ENCODE measurements at places on chromosomes 2 and 18.
A peak's percentile ranks its signal among the peaks of the same experiment; 100 is the strongest.

GRCh38 chr2:42744545-42745082, 19.3 kb downstream of the OXER1 start:
- DNase-seq: no peak

GRCh38 chr2:30931841-30932407, 124.7 kb upstream of the CAPN13 start:
- DNase-seq: no peak

- no peak for DNase-seq
Observed at GRCh38 chr2:8374782-8375181, 307.1 kb upstream of the ID2 start.

DNA sequence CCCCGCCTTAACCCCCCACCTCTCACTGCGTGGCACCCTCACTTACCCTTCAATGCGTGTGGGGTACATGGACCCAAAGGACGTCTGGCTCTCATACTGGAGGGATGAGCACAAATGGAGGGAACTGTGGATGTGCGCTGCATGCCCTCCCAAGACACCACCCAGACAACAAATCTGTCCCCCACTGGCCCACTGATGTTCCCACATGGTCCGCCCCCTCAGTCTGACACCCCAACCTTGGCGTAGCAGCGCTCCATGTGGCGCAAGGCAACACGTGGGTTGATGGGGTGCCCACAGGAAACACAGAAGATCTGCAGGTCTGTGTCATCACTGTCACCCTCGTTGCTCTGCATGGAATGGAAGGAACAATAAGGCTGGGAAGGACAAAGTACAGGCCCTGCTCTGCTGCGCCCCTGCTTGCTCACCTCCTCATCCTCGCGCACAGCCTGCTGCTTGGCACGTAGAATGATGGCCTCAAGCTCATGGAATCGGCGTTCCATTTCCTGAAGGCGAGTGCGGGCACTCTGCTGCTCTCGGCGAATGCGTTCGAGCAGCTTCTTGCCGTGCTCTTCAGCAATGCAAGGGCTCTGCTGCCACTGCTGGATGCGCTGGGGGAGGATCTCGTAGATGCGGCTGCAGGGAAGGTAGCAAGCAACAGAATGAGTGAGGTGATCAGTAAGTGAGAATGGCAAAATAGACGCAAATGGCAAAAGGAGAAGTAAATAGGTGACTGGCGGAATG, 2.3 kb upstream of the MBD1 start:
- DNase-seq: no peak

GRCh38 chr18:468955-469790, 31.3 kb downstream of the COLEC12 start:
- no peak for DNase-seq

GRCh38 chr2:240211096-240211495, 70.6 kb upstream of the OTOS start:
- DNase-seq: no peak

DNA sequence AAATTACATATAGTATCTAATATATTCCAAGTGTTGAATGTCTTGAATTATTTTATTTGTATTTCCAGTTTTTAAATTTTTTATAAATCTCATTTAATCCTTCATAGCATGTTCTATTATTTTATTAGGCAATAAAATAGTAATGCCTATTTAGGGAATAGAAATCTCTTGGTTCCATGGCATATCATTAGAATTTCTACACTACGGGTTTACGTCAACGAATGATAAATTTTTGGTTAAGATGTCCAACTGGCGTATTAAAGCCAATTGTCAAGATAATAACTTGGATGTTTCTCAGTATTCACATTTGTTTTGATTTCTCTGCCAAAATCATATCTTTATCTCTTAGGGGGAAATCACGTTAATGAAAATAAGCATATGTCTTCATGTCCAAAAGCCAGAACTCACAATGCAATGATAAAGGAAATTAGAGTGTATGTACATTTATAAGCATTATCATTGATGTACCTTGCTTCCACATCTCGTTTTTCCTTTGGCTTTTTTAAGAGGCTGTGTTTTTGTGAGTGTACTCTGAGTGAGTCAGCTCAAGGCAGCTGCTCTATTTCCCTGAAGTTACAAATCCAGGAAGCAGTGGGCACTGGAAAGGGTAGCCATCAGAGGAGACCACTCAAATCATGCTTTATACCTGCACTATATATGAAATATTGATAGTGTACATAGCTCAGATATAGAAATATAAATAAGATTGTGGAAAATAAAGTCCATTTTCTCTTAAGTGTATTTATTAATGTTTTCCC, 115.8 kb upstream of the PDE1A start:
- DNase-seq: no peak

DNA sequence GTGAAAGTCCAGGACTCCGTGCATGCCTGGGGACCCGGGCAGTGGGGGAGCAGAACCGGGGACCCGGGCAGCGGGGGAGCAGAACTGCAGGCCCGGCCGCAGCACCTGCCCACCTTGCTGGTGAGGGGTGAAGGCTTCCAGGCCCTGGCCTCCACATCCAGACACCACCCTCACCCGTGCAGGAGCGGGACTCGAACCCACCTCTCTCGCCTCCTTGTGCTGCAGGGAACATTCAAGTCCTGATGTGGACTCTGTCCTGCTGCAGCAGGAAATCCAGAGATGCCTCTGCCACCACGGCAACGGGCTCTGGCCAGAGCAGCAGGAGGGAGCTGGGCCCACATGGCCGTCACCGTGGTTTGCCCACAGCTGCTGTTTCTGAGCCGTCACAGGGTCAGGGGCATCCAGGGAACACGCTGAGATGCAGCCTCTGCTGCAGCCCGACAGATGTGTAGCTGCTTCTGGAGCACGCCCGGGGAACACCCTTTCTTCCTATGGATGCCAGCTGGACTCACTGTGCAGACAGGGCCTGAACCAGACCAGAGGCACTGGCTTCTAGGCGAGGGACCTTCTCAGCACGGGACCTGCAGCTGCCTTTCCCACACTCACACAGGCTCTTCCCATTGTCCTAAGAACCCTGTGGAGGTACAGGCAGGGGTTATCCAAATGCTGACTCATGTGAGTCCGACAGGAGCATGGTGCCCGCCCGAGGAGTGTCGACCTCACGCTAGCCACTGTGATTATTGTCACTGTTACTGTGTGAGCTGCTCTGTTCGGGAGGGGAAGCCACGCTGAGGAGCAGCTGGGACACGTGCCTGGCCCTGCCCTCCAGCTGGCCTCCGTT, 89.2 kb upstream of the CTDP1 start:
- no peak for DNase-seq

- no peak for DNase-seq
Observed at GRCh38 chr18:42922363-42922762, 193.1 kb downstream of the RIT2 start.

- DNase-seq: no peak
Observed at GRCh38 chr18:48488388-48488850, 50.4 kb upstream of the CTIF start.

- DNase-seq: no peak
Observed at GRCh38 chr18:45106331-45106774, 425.7 kb downstream of the SETBP1 start.

DNA sequence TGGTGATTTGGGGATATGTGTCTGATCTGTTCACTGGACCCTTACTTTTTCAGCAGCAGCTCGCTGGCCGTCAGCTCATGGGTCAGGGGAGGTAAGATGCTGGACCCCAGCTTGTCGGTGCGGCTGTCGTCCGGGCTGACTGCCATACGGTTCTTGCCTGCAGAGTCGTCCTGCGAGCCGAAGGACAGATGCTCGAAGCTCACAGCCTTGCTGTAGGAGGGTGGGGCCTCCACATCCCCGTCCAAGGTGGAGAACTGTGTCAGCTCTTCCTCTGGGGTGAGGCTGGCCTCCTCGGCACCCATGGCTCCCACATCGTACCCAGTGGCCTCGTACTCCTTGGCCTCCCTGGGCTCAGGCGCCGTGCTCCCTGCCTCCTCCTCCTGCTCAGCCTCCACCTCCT, 179.5 kb downstream of the NAPG start:
- no peak for DNase-seq

GRCh38 chr18:9788140-9788539, 80.0 kb downstream of the RAB31 start:
- no peak for DNase-seq

GRCh38 chr2:133606616-133607015, 38.4 kb upstream of the NCKAP5 start:
- no peak for DNase-seq

GRCh38 chr2:176653479-176654443, 384.5 kb downstream of the MTX2 start:
- DNase-seq: no peak

- DNase-seq: peak; percentile 49
Observed at GRCh38 chr2:97718051-97718882, 4.9 kb downstream of the ZAP70 start.

GRCh38 chr2:214543386-214543955, 132.6 kb downstream of the VWC2L start:
- DNase-seq: no peak

DNA sequence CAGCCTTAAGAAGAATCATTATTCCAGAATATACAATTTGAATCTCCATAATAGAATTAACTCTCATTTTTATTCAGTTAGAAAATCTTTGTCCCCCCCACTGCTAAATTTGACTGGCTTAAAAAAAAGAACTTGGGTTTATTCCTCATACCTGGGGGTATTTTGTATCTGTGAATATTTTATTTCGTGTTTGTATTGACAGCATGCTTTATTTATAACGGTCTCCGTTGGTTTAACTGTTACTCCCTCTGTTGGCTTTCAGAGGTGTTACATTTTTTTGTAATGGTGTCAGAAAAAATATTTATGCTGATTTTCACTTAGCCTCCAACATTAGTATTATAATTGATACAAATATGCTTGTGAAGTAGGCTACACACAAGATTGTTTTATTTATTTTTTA, 109.1 kb downstream of the HAUS1 start:
- DNase-seq: no peak

GRCh38 chr2:69931832-69932595, 17.1 kb downstream of the MXD1 start:
- DNase-seq: no peak

- DNase-seq: no peak
Observed at GRCh38 chr2:171086352-171087290, 74.1 kb downstream of the TLK1 start.

GRCh38 chr18:23053776-23054457, 81.4 kb upstream of the CABLES1 start:
- no peak for DNase-seq

DNA sequence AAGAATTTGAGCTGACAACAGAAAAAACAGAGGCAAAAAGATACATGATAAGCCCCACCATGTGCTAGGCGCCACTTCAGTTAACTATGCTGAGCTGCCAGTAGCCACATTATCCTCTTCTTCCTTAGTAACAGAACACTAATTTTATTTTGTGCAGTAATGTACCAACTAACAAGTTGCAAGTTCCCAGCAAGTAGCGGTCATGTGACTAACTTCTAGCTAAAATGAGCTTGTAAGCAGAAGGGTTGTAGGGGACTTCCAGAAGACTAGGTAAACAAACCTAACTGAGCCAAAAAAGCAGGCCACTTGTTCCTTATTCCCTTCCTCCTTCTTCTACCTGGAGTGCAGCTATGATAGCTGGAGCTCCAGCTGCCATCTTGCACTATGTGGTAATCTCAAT, 75.5 kb downstream of the DTNB start:
- no peak for DNase-seq

DNA sequence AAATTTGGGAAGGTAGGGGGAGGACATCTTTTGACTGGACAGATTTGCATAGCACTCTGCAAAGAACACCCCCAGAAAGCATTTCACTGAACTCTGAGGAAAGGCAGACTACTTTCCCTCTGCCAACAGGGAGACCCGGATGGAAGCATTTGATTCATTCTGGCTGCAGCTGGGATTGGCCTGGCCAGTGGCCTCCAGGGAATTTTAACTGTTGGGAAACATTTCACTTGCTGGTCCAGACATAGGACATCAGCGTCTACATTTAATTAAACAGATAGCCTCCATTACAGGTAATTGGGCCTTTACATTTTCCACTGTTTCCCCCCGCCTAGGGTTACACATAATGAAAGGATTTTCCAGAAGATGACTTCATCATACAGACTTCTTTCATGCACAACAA, 92.8 kb downstream of the MARCHF4 start:
- DNase-seq: no peak

GRCh38 chr2:129794540-129794939, 184.9 kb upstream of the RAB6C start:
- no peak for DNase-seq

GRCh38 chr2:11692966-11693521, 23.0 kb upstream of the NTSR2 start:
- DNase-seq: peak; percentile 13

DNA sequence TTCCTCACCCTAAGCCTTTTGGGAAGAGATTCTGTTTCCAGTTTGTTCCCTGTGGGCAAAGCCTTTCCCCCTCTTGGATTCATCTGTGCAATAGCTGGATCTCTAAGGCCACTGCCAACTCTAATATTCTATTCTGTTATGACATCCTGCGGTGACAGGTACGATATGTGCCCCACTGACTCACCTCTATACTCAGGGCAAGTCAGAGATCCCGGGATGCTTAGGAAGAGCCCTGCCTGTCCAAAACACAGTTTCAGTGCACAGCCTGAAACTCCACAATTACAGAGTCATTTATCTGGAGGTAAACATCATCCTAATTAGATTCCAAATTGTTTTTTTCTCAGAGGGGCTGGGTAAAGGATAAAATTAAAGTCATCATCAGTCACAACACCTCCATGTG, 190.2 kb downstream of the TFCP2L1 start:
- no peak for DNase-seq

GRCh38 chr2:88692187-88692586, 714 bp downstream of the RPIA start:
- no peak for DNase-seq

DNA sequence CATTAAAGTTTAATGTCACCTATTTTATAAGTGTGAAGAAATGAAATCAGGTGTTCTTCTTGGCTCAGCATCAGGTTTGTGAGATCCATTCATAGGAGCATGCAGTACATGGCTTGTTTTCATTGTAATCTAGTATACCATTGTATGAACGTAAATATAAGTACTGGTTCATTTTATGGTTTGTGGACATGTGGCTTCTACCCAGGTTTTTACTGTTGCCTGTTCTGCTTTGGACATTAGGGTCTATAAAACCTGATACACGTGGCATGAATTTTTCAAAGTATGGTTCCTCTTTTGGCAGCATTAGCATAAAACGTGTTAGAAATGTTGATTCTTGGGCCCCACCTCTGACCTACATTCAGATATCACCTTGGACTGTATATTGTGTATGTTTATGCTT, 175.5 kb downstream of the PRPF40A start:
- DNase-seq: no peak

GRCh38 chr2:170022692-170023091, 155.3 kb upstream of the MYO3B start:
- no peak for DNase-seq

DNA sequence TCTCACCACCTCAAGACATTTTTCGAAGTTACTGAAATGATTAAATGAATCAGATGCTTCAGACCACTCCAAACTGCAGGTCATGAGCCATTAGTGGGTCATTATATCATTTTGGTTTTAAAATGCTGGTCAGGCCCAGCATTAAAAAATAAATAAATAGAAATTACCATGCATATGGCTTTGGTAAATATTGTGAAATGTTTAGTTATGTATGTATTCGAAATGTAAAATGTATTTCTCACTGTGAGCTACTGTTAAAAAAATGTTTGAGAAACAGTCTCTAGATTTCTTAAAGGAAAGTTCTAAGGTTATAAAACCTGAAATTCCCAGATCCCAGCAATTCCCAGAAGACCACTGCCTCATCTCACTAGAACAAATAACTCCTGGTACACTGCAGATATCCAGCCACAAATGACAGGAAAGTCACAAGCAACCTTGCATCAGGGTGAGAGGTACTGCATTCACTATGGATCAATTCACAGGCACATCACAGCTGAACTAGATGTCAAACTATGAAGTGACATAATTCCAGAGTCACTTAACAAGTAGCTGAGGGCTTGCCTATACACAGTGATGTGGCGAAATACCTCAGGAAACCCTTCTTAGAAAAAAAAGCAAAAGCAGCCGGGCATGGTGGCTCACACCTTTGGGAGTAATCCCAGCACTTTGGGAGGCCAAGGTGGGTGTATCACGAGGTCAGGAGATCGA, 46.6 kb downstream of the FAM228A start:
- no peak for DNase-seq

Measured in stimulated activated CD8-positive, alpha-beta memory T cell treated with anti-CD3 and anti-CD28 coated beads, Interleukin-15, amount 100 ng/mL, for 4 hours (primary cell).